Smooth muscle cell of the pulmonary artery (primary cell): ENCODE measurements at places on chromosomes 11 and 22. TPM values are rescaled to one million over a fixed set of nuclear protein-coding genes. Genes with fewer than 3 reads are reported as not detected.

The APOBEC3B gene
- total RNA-seq: 0.30 and 2.0 TPM in 2 replicates

The ESAM gene
- 2.9 and 5.5 TPM in 2 replicates for total RNA-seq

The SULT4A1 gene
- total RNA-seq: 0.20 and 0.26 TPM in 2 replicates

The PLAAT4 gene
- 5.1 and 9.1 TPM in 2 replicates for total RNA-seq

The C1QTNF4 gene
- 0.07 and 0.17 TPM in 2 replicates for total RNA-seq

The TSPAN4 gene
- total RNA-seq: 213 and 215 TPM in 2 replicates

The HSPB2 gene
- total RNA-seq: 0.79 and 1.4 TPM in 2 replicates

The MAJIN gene
- total RNA-seq: not detected in 2 replicates

The CADM1 gene
- total RNA-seq: 5.0 and 5.5 TPM in 2 replicates

The ENTHD1 gene
- not detected in 2 replicates for total RNA-seq

The ALDH3B1 gene
- total RNA-seq: 25.6 and 27.6 TPM in 2 replicates

The SPA17 gene
- total RNA-seq: 3.9 and 5.7 TPM in 2 replicates

The RELT gene
- total RNA-seq: 5.1 TPM in 2 replicates

The CECR2 gene
- 0.03 TPM in 1 of 2 replicates, not detected in the other for total RNA-seq

The FAM89B gene
- total RNA-seq: 23.5 and 41.3 TPM in 2 replicates

The SYT8 gene
- 0.07 TPM in 2 replicates for total RNA-seq

The GP1BB gene
- 4.3 and 5.9 TPM in 2 replicates for total RNA-seq

The CEP126 gene
- total RNA-seq: 1.9 and 4.3 TPM in 2 replicates

The GLB1L3 gene
- total RNA-seq: not detected in 2 replicates

The CARD10 gene
- total RNA-seq: 0.91 and 3.4 TPM in 2 replicates

The NUCB2 gene
- total RNA-seq: 110 and 149 TPM in 2 replicates

The TPCN2 gene
- total RNA-seq: 10.9 and 12.8 TPM in 2 replicates

The CELSR1 gene
- 2.0 and 14.1 TPM in 2 replicates for total RNA-seq

The NPAS4 gene
- total RNA-seq: not detected in 2 replicates

The ADORA2A gene
- total RNA-seq: 1.6 and 2.5 TPM in 2 replicates
